SK-N-DZ (cell line): ENCODE measurements at places on chromosomes 4 and X.

DNA sequence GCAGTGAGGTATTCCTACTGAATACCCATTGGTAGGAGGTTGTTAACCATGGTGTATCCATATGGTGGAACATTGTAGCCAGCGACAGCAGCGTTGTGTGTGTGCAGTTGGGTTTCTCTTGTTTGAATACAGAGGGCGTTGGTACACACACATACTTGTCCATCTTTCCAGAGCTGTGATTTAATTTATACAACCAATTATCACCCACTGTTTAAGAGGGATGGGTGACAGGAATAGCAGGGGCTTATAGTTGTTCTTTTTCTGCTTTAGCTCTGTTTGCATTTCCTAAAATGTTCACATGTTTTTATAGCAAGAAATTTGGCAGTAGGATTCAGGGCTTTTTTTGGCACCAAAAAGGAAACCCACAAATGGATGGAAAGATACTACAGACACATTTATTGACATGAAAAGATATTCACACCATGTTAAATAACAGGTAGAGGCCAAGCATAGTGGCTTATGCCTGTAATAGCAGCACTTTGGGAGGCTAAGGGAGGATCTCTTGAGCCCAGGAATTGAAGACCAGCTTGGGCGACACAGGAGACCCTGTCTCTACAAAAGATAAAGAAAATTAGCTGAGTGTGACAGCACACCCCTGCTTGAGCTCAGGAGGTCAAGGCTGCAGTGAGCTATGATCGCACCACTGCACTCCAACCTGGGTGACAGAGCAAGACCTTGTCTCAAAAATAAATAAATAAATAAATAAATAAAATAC lies 60.6 kb downstream of the TNIP2 start:
- DNase-seq, result no peak

DNA sequence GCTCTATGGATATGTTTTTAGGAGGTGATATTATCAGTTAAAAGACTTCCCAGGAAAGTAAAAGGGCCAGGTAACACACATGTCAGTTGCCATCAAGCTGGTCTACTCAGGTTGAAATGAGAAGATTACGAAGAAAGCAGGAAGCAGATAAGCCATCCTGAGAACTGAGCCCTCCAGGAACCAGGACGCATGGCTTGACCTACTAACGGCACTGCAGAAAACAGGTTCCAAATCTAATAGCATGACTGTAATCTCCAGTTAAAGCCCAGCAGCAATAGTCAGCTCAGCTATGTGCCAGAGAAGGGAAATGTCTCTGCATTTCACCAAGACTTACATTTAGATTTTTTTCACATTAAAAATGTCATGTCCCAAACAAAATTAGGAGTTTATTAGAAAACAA lies 77.9 kb downstream of the APBB2 start:
- peak; percentile 8 for DNase-seq

- DNase-seq, result no peak
Measured at GRCh38 chrX:1453395-1453783, 680 bp upstream of the ASMTL start.

- DNase-seq, result peak; percentile 25
Measured at GRCh38 chr4:125283707-125284279, 31.0 kb upstream of the FAT4 start.
